NCI-H2081 (cell line): ENCODE measurements at places on chromosomes 16 and 17.

DNA sequence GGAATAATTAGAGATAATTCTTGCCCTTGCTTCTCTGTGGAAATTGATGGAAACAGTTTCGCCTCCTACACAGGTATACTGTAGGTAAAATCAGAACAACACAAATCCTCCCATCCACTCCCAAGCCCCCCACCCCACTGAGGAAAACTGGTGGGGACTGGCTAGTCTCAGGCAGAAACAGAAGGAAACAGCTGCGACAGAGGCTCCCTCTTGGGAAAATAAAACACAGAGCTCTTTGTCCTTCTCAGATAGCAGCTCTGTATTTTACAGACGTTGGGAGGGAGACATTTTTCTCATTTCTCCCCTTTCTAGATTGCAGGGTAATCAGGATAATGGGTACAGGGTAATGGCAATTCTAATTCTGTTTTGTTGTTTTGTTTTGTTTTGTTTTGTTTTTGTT is 1.1 kb downstream of the SLFN13 start:
- no peak for DNase-seq

GRCh38 chr17:43360376-43360738 is 38.4 kb upstream of the ARL4D start:
- DNase-seq = peak; percentile 73

- DNase-seq = no peak
These were observed 223.8 kb downstream of the SOX9 start for GRCh38 chr17:72344613-72345012.

GRCh38 chr16:84652566-84652965 is 4.3 kb downstream of the KLHL36 start:
- DNase-seq = no peak

- peak; percentile 38 for DNase-seq
These were observed at the start of gene VAMP2 for GRCh38 chr17:8162233-8162996. Gene VAMP2, minus strand, starts transcription at chr17:8162948. Its CDS starts 69 bp downstream, at chr17:8162879.

DNA sequence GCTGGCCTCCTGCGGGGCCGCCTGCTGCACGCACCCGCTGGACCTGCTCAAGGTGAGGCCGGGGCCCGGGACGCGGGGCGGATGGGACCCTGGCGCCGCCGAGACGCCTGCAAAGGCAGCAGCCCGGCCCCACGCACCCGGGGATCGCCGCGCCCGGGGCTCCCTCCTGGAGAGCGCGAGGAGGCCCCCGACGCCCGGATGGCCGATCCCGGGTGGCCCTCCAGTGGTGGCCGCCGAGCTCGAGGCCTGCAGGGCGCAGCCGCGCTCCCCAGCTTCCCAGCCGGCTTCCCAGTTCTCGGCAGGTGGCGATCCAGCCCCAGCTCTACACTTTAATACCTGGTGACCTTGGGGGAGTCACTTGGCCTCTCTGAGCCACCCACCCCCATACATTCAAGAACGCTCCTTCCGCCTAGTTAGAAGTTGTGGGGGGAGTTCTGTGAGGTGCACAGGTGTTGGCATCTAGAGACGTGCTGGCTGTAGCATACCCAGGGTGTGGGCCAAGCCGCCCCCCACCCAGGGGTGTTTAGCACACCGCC is 452 bp downstream of the SLC25A10 start:
- DNase-seq = peak; percentile 45

DNA sequence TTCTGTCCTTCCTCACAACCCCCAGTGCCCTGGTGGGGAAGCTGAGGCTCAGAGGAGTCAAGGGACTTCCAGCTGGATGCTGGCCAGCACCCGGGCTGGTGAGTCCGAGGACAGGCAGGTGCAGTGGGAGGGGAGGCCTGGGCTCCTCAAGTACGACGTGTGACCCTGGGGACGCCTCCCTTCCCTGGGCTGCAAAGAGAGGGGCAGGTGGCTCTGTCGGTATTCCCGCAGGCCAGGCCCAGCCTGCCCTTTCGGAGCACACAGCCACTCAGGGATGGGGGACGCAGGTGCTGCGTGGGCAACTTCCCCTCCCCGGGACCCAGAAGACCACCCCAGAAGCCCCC is 33.1 kb upstream of the PVALEF start:
- DNase-seq = no peak

DNA sequence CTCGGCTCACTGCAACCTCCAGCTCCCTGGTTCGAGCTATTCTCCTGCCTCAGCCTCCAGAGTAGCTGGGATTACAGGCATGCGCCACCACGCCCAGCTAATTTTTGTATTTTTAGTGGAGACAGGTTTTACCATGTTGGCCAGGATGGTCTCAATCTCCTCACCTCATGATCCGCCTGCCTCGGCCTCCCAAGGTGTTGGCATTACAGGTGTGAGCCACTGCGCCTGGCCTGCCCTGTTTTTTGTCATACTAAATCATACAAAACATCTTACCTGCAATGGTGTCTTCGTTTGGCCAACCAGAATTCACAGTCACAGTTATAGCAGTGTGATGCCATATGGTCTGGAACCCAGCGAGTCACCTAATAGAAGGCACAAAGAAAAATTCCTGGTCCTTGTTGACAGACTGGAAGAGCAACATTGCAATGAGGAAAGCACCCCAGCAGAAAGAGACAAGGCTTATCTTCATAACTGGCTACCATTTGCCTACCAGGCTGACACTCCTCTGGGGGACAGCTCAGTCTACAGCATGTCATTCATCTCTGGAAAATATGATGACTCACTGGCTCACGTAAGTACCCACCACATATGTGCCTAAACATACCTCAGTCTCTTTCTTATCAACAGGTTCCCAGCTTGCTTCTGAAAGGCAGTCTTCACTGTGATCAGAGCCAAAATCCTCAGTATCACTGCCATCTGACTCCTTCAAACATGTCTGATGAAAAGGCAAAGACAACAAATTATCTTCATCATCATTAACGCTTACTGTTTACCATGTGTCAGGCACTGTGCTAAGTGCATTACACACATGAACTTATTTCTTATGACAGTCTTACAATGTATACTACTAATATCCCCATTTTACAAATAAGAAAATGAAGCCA is 4.3 kb upstream of the HSF5 start:
- no peak for DNase-seq

- no peak for DNase-seq
These were observed 1725.0 kb downstream of the TP53TG3F start for GRCh38 chr16:35184356-35184870.

GRCh38 chr17:30550512-30551273 is 73.5 kb downstream of the GOSR1 start:
- DNase-seq = no peak

DNA sequence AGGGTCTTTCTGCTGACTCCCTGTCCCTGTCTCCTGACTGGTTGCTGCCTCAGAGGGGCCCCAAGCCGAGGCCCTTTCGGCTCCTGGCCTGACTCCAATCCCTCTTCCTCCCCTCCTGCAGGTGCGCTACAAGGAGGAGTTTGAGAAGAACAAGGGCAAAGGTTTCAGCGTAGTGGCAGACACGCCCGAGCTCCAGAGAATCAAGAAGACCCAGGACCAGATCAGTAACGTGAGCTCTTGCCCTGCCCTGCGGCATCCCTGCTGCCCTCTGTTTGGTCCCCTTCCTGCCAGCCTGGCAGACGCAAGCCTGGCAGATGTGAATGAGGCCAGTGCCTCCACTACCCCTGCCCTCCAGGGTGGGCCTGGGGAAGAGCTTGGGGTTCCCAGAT is 27.1 kb upstream of the LASP1NB start:
- no peak for DNase-seq

- DNase-seq = no peak
These were observed 6.2 kb upstream of the ABCA8 start for GRCh38 chr17:68961214-68961882.

DNA sequence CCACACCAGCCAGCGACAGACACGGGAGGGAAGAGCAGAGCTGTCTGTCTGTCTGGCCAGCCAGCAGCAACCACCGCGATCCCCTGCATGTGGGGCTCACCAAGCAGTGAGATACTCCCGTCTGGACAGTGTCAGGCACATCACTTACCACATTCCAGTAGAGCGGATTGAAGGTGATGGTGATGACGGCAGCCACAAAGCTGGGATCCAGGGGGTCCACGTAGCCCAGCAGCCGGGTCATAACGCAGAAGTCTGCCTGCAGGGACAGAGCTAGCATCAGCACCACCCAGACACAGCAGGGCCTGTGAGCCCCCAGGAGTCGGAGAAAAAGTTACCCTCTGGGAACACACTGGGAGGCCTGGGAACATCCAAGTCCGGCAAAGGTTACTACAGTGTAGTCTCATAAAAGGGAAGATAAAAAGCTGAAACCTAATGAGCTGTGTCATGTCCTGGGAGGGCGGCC is 14.7 kb downstream of the PEMT start:
- no peak for DNase-seq

DNA sequence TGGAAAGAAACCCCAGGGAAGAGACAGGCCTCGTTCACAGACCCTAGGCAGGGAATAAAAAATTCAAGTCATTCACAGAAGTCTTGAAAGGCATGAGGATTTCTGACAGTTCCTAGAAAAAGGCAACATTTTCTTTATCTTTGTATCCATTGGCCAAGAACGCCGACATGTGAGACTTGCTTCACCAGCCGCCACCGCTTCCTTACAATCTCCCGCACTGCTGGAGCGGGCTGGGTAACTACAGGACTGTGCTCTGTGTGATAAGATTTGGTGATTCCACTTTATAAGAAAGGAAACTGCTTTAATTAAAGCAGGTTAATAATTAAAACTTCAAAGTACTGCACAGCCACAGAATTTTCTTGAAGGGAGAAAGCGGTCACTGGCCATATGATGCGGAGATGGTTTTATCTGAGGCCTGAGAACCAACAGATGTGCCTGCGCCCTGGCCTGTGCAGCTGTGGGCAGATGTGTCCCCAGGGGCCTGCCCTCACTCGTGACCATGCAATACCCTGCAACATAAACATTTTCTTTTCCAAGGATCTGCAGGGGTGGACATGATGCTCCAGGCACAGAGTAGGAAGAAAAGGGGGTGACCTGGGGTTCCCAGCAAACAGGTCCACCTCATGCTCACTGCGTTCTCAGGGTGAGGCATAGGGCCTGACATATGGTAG is 13.0 kb upstream of the LGALS3BP start:
- DNase-seq = no peak

GRCh38 chr17:29905086-29905878 is 24.7 kb downstream of the SSH2 start:
- DNase-seq = no peak

DNA sequence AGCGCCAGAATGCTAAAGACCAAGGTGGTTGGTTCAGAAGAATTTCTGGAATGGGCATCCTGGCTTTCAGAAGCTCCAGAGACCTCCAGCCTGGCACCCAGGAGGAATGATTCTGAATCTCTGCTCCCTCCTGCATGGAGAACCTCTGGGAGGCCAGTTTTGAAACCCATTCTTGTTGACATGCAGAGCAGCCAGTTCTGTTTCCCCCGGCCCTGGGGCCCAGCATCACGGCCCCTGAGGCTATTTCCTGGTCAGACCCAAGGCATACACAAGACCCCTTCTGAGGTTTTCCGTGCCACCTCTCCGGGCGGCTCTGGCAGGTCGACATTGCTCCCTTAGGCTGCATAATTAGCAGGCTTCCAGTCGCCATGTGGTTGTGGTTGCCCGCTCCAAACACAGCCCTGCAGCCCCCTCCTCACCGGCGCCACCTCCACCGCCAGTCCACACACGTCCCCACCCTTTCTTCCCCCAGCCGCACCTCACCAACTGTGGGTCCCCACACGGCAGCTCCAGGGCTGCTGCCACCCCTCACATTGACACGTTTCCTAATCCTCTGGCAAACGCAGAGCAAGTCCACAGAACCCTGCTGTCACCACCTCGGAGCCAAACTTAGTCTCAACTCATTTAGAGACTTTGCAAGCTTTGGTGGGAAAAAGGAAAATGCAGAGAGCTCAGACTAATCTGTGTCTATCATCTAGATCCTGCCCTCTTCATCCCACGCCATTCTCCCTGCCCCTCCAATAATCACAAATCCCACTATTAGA is 367.1 kb downstream of the SOX9 start:
- peak; percentile 7 for DNase-seq

DNA sequence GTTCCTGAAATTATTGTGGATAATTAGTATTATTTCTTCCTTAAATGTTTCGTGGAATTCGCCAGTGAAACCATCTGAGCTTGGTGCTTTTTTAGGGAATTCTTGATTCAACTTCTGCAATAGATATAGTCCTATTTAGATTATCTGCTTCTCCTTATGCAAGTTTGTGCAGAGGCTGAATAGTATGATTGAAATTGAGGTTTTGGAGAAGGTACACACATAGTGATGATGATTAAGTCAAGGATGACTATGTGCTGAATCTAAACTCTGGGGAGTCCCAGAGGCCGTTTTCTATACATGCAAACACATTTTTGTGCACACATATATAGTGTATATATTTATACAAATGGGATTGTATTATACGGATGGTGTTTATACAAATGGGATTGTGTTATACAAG is 5.2 kb upstream of the MYH4 start:
- DNase-seq = no peak

DNA sequence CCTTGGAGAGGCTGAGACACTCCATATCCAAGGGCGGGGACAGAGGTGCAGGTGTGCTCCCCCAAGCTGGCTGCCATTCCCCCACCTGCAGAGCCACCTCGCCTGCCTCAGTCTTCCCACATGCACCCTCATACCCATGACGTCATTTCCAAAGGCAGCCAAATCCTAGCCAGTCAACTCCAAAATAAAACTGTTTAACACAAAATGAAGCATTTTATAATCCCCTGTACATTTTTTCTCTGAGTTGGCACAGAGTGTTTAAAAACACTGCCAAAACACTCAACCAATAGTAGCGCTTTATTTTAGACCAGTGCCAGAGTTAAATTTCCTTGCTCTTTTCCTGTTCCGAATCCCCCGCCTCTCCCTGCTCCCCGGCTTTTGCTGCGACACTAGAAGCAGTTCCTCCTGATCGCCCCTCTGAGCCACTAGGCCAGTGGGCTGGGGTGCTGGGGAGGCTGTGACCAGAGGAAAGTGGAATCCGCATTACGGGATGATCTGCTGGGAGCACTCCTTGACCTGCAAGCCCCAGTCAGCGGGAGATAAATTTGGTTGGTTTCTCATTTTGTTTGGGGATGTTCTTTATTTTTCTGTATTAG is 139.5 kb downstream of the ZNF423 start:
- no peak for DNase-seq

- no peak for DNase-seq
These were observed 73.4 kb upstream of the GPR139 start for GRCh38 chr16:20147091-20147490.

GRCh38 chr17:59972778-59973177 is 8.2 kb upstream of the RNFT1 start:
- no peak for DNase-seq

GRCh38 chr16:67342616-67343015 is 16.0 kb downstream of the LRRC36 start:
- no peak for DNase-seq

DNA sequence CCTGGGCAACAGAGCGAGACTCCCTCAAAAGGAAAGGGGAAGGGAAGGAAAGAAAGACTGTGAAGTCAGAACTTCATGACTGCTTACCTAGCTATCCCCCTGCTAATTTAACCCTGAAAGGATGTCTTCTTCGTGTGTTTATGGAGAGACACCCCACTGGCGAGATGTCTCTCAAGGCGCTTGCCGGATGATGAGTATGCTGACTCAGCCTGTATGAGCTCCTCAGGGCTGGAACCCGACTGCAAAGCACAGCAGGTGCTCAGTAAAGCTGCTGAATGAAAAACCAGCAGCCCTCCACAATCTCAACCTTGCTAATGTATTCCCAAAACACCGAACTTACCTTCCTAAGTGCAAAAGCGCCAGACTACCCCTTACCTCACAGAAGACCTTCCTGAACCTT is 2.3 kb downstream of the ANKFY1 start:
- no peak for DNase-seq
